ENCODE measurements at places on chromosomes 12 and 14.

DNA sequence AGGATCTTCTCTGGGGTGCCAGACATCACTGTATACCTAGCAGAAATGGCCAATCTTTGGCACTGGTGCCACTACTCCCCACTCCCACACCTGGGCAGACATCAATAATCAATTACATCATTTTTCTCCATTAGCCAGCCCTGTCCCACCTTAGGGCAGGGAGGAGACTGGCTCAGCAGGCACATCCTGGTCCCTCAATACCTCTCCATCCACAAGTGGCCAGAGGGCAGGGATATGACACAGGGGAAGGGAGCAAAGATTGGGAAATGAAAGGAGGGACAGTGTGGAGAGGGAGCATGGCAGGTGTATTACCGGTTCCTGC lies 10.2 kb downstream of the RAPGEF3 start:
- DNase-seq = no peak

DNA sequence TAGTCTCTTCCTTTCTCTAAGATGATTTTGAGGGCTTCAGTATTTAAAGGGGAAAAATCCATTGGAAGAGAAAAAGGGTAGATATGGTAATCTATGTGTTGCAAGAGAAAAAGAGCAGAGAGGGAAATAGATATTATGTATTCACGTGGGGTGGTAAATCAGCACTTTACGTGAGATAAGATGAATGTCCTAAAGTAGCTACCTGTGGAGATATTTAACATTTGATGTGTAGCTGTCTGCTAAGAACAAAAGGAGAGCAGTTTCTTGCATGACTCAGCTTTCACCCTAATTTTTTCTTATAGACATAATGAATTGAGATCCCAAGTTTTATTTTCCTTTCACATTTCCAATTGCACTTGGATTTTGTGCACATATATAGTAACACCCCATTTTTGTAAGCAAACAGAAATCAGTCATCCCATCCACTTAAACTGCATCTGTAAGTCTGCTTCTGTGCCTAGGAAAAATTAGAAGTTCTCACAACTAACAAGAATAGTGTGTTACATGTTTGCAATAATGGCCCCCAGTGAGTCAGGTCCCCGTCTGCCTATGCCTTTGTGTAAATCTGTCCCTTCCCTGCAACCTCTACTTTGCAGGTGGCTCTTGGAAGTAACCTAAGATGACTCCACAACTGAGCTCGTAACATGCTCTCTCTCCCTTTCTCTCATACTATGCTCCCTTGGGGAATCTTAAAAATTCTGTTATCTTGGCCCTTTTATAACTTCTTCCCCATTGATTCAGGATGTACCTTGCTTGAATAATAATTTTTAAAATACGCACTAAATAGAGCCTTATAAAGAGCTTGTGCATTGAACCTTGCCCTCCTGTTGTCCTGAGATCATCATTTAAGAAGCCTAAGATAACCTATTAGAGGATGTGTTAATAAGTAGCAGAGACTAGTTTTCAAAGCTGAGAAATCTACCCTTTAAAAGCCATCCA lies 3.7 kb downstream of the TMTC3 start:
- no peak for DNase-seq

DNA sequence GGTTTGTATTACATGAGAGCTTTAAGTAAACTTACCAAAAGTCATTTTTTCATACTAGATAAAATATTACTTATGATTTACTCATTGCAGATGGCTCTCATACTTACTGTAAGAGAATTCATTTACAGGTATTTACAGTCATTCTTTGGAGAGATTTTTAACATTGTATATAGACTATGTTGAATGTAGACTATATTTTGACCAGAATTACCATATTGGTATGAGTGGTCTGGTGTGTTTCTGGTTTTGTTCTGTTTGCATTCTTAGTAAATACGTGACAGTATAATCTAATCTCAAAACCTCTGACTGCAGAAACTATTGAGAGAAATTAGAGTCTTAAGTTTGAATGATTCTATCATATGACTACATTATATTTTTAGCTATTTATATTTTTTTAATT lies 91.1 kb downstream of the USP15 start:
- no peak for DNase-seq

DNA sequence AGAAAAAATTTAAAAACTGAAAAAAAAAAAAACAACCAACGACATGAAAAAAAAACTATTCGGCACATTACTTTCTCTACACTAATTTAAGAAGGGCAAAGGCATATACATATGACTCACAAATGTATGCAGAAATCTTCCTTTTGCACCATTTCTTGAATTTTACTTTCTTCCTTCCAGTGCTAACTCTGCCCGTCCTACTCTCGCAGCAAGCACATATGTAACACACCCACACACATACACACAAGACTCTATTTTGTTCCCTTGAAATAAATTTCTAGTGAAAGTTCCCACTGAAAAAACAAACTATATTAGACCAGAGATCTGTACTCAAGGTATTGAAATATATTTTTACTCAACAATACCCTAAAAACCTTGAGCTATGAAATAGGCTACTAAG lies 14.6 kb downstream of the BTG1 start:
- peak; percentile 52 for DNase-seq

- DNase-seq = no peak
These were observed 205.1 kb upstream of the GZMB start for GRCh38 chr14:24838945-24839616.

DNA sequence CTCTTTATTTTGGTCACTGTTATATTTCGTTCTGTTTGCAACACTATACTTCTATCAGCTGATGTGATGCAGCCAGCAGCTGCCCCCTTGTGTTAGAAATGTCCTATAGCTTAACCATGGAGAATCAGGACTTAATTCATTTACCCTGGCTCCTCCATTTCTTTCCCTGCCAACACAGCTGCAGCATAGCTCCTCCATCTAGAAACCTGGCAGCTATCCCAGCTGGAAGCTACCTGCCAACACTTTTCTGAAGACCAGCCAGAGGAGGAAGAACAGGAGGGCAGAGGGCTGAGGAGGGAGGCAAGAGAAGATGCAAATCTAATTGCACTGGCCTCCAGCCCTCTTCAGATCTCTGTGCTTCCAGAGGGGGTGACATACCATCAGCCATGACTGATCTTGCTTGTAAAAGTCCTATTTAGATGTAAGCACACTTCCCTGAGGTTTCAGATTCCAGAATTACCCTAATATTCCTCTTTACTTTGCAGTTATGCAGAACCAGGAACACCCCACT lies 156.8 kb upstream of the TMEM260 start:
- peak; percentile 71 for DNase-seq

DNA sequence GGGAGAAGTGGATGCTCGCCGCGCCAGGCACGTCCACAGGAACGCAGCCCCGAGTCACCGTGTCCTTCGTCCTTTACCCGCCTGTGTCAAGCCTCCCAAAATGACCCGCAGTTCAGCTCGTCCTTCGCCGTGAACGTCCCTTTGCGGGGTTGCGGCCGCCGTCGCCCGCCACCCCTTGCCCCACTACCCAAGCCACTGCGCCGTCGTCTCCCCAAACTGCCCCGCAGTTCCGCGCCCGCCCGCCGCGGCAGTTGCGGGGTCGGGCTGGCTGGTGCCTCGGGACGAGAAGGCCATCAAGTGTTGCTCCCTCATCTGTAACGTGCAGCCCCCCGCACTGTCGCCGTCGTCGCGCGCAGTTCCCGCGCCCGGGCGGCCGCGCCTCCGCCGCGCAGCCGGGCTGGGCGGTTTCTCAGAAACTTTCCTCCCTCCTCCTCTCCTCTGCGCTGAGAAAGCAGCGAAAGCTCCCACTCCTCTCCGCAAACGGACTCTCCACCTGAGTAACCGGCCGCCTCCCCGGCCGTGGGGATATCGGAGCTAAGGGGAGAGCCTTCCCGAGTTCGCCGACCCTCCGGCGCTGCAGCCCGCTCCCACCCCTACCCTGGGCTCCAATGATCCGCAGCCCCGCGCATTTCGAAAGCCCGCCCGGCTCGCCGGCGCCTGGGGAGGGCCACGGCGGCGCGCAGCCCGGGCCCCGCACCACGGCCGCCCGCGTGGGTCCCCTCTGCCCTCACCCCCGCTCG lies 6.7 kb downstream of the CDKN1B start:
- peak; percentile 17 for DNase-seq

DNA sequence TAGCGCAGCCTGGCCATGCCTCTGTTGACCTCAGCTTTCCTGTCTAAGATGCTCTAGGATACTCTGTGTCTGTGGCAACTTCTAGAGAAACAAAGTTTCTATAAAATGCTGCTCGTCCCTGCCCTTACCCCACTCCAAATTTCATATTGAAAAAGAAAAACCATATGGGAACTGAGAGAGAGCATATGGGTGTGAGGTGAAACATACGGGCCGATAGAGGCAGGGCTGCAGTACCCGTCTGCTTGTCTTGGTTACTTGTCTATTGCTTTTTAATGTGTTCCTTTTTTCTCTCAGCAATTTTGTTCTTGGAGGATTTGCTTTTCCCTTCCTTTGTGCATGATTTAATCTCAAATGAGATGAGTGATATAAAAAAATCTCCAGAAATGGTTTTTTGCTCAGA lies 113.0 kb downstream of the SRGAP1 start:
- DNase-seq = no peak

DNA sequence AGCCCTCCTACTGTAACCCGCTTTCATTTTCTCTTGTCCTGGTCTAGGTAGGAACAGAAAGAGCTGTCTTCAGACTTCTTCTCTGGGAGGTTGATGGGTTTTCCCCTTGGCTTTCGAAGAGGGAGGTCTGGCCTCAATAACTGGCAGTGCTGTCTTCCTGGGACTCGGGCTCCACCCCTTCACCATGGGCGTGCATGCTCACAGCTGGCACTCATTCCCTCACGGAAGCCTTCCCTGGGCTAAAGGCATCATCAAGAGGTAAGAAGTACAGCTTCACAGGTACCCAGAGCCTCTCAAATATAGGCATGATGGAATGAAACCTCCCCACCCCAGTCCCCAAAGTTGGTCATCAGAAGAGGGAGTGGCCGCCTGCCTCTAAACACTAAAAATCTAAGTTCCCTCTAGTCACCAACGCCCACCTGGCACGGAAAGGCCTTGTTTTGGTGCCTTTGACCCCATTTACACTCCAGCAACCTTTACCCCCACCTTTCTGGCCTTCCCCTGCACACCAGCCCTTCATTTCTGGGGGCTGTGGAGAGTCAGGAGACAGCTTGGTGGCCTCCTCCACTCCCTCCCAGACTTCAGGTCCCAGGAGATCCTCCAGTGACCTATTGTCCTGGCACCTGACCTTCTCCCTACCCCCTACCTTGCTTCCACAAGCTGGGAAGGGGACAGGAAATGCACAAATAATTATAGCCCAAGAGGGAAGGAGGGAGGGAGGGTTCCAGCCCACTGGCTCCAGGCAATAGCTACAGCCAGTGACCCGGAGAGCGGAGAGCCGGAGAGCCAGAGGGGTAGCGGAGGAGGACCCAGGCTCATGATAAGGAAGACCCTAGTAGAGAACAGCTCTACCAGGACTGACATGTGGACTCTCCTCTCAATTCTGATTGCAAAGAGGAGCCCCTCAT lies 2.8 kb downstream of the RAPGEF3 start:
- no peak for DNase-seq

DNA sequence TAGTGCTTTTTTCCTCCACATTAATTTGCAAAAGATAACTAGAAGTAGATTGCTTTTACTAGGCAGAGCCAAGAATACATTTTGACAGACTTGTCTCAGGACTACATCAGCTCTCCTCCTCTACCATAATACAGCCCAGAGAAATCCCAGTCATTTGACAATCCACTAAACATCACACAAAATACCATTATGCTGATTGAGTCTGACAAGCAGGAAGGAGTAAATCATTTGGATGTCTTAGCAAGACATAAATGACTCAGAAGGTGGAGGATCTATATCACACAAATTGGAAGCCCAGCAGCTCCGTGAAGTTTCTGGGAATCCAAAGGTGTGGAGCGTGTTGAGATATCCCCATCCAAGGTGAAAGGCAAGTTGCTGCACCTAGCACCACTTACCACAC lies 75.4 kb upstream of the FKBP4 start:
- DNase-seq = no peak

DNA sequence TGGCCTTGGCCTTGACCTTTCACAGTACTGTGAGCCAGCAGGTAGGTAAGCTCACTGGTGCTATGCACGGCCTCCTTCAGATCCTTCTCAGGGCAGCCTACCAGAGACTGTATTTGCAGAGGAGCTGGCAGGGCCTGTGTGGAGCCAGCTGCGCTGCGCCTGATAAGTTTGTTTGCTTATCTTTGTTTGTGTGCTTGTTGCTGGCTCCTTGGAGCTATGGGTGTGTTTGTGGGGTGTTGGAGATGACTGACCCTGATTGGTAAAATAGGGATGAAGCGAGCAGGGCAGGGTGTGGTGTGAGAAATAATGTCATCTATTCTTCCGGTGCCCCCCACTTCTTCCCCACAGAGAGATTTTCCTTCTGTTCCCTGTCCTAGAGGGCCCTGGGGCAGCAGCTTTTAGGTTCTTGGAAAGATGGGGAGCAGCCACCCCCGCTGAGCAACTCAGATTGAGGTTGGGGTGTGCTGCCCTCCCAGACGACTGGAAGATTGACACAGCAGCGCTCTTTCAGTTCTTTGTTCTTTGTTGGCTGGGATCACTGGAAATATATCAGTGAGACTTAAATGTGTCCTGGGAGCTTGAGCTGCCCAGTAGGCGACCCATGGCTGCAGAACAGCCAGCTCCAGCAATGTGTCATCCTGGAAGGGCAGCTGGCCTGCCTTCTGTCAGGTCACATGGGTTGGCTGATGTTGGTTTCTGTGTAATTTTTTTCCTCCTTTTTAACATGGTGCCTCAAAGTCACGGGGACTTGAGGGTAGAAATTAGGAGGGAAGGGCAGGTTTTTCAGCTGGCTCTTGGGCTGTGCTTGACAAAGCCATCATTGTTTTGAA lies 19.6 kb downstream of the MLXIP start:
- peak; percentile 76 for DNase-seq

- DNase-seq = no peak
These were observed 41.4 kb downstream of the SCARB1 start for GRCh38 chr12:124822218-124822617.

GRCh38 chr12:40614923-40615322 lies 77.3 kb upstream of the CNTN1 start:
- no peak for DNase-seq

- DNase-seq = no peak
These were observed 10.5 kb upstream of the BCL11B start for GRCh38 chr14:99282261-99283050.

DNA sequence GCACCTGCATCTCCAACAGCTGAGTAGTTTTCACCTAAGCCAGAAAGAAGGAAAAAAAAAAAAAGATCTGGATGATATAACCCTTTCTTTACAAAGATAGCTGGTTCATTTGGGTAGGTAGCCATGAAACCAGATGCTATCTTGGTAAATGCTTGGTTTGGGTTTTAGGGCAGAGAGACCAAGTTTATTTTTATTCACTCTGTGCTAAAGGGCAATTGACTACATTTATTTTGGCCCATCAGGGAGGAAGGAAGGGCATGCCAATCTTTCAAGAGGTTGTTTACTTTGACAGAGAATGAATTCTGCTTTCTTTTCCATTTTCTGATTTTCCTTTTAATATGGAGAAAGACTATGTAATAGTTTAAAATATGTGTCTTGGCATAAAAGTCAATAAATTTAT lies 91.0 kb downstream of the NTN4 start:
- DNase-seq = no peak

Data from inflammatory macrophage (primary cell).